ENCODE measurements at places on chromosomes 4 and X.

DNA sequence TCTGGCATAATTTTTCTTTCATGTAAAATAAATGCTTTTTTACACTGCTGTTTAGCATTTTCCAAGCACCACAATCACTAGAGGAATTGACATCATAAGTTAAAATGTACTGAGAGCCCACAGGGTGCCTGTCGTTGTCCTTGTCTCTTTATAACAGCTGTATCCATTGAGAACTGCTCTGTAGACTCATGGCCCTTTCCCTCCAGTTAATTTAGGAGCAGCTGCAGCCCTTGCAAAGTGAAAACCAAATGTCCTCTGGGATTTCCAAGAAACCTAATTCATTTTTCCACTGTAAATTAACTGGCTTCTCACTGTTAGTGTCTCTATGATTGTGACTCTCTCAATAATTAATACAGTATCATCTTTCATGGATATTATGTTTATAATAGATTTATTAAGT, 185.9 kb downstream of the SLC4A4 start:
- DNase-seq: no peak

- DNase-seq: no peak
Measured at GRCh38 chr4:187387739-187388138, 607.8 kb upstream of the ZFP42 start.

DNA sequence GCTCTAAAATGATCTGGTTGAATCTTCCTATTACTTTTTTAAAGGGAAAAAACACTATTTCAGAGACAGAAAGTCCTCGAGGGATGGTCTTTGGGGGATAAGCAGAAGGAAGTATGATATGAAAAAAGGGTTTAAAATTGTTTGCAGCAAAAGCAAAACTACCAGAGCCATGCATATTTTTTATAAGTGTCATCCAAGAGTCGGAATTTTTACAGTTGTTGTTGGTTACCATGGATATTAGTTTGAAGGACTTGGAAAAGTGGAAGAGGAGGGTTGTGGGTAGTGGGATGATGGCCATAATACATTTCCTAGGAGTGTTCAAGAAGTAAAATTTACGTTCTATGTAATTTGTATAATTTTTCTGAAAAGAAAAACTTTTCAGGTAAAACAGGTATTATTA, 134.4 kb downstream of the PCDH7 start:
- DNase-seq: no peak

DNA sequence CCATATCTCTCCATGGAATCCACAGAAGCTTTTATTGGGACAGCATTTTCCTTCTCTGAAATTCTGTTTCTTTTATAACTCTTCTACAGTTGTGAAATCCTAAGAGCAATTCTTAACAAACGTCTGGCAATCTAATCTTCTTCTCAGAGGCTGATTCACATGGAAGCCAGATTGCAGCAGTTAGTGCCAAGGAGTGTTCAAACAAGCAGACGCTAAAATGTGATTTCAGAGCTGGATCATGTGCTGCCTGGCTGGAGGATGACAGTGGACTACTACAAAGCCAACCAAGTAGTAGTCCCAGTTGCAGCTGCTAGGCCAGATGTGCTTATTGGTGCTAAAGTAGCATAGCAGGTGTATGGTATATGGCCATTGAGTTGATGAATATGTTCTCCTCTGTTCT, 27.7 kb upstream of the GLRB start:
- no peak for DNase-seq

DNA sequence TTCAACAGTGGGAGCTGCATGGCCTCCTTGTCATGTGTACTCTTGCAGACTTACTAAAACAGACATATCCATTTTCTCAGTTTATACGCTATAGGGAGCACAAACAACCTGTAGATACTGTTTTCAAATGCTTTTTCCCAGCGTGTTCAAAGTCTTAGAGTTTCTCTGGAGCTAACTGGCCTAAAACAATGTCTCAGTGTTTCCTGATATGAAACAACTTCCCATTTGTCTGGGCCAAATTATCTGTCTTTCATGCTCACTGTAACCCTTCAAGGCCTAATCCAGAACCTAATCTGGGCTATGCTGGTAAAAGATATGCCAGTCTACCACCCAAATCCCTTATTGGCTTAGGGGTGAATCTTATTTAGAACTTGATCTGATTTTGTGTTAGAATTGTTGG, 38.8 kb downstream of the RAB40A start:
- DNase-seq: no peak

DNA sequence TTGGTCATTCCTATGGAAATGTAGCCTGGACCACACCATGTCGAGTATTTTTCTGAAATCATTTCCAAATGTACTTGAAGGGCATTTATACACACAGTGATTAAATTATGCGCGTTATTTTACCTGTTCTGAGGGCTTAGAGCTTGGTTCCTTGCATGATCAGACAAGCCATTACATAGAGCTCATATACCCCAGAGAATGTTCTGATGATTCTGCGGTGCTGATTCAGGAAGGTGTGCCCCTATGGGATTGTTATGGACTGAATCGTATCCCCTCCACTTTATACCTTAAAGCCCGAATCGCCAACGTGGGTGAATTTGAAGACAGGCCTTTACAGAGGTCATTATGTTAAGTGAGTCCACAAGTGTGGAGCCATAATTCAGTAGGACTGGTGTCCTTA, 848.9 kb downstream of the TRIML1 start:
- no peak for DNase-seq

GRCh38 chr4:131644619-131645018, 1504.5 kb upstream of the PCDH10 start:
- DNase-seq: no peak

Data from D721Med (cell line).